Stimulated activated CD8-positive, alpha-beta memory T cell treated with anti-CD3 and anti-CD28 coated beads, Interleukin-7, amount 100 ng/mL, for 1 hour (primary cell): ENCODE measurements at places on chromosomes 13 and 19.

GRCh38 chr19:38949580-38950367 is 19.0 kb downstream of the MRPS12 start:
- peak; percentile 66 for DNase-seq

- no peak for DNase-seq
These were observed 113.2 kb upstream of the SOX21 start for GRCh38 chr13:94825507-94825906.

DNA sequence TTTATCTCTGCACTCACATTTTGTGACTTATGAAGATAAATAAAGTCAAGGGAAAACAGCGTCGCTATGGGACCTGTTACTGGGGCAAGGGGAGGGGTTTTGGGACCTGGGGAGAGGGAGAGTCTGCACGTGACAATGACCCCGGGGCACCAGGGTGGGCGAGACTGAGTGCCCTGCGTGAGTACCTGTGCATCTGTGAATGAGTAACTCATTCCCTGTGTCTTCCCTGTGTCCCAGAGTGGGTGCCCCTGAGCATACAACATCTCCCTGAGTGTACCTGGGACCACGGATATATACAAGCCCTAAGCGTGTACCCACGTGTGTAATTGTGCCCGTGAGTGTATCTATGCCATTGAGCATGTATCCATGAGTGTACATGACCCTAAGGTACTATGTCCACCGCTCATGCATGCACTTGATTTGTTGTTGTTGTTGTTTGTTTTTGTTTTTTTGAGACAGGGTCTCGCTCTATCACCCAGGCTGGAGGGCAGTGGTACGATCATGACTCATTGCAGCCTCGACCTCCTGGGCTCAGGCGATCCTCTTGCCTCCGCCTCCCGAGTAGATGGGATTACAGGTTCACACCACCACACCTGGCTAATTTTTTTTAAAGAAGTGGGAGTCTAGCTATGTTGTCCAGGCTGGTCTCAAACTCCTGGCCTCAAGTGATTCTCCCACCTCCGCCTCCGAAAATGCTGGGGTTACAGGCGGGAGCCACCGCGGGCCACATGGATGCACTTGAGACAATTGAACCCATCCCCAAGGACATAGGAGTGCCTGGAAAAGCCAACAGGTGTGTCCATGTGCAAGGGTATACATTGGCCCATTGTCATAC is 645 bp upstream of the TRAPPC5 start:
- DNase-seq, result no peak

- no peak for DNase-seq
These were observed 2.6 kb upstream of the SLC5A5 start for GRCh38 chr19:17869114-17869608.

DNA sequence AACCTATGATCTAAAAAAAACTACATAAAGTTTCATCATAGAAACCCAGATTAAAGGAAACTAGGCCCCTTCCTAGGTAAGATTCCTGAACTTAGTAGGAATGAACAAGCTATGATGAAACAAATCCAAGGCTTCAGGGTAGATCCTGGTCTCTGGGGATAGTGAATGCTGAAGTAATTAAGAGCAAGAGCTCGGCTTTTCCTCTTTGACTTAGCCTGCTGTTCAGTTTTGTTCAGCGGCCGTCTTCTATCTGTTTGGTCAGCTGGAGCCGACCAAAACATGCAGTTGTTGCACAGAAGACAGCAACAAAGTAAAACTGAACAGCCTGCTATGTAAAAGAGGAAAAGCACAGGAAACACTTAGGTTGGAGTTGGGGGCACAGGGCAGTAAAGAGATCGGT is 44.1 kb upstream of the RFXAP start:
- DNase-seq, result no peak

DNA sequence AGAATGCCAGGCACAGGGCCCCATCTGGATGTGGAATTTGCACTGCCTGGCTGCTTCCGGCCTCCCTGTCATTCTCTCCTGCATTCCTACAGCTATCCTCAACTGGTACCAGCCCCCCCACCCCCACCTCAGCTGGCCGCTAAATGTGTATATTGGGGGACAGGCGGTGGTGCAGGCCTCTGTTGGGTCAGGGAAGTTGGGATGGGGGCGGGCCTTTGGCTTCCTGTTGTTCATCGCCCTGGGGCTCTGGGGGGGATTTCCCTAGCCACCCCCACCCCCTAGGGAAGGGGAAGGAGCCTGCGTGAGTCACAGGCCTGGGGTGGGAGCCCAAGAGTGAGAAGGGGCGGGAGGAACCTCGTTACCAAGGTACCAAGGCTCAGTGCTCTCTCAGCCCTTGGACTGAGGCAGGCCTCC is 10.6 kb downstream of the POU2F2 start:
- DNase-seq, result peak; percentile 56

DNA sequence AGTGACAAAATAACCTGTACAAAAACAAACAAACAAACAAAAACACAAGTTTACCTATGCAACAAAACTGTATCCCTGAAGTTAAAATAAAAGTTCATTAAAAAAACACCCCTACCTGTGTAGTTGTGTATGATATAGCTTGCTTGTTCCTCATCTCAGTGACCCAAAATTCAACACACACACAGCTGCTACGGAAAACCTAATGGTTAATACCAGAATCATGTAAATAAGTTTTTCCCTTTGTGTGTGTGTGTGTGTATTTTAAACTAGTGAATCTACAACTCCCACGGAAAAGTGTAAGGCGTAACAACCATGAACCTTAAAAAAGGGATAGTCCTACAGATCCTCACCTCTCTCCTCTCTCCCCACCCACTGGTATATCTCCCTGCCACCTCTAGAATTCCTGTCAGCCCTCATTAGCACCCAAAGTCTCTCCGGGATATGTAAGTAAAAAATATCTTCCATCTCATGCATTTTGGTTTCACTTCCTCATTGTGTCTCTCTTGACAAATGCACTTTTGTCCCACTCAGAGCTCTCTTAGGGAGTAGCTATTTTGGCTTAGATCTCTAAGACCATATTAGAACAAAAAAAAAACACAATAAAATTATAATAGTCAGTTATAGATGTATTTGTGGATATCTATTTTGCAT is 2236.5 kb downstream of the PCDH9 start:
- no peak for DNase-seq

DNA sequence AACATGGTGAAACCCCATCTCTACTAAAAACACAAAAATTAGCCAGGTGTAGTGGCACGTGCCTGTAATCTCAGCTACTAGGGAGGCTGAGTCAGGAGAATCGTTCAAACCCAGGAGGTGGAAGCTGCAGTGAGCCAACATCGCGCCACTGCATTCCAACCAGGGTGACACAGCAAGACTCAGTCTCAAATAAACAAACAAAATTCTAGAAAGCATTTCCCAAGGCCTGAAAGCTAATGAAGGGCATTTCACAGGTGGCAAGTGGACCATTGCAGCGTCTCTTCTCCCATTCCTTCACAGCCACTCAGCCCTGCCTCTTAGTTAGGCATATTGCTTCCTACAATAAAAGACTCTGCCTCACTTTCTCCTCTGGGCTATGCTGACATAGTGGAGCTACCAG is 13.5 kb upstream of the RXFP2 start:
- no peak for DNase-seq

GRCh38 chr13:64556376-64556775 is 2673.8 kb downstream of the PCDH9 start:
- DNase-seq, result no peak

GRCh38 chr13:113540523-113540922 is 44.0 kb upstream of the TFDP1 start:
- DNase-seq, result no peak

GRCh38 chr13:41552031-41552430 is 94.7 kb downstream of the RGCC start:
- DNase-seq, result no peak

DNA sequence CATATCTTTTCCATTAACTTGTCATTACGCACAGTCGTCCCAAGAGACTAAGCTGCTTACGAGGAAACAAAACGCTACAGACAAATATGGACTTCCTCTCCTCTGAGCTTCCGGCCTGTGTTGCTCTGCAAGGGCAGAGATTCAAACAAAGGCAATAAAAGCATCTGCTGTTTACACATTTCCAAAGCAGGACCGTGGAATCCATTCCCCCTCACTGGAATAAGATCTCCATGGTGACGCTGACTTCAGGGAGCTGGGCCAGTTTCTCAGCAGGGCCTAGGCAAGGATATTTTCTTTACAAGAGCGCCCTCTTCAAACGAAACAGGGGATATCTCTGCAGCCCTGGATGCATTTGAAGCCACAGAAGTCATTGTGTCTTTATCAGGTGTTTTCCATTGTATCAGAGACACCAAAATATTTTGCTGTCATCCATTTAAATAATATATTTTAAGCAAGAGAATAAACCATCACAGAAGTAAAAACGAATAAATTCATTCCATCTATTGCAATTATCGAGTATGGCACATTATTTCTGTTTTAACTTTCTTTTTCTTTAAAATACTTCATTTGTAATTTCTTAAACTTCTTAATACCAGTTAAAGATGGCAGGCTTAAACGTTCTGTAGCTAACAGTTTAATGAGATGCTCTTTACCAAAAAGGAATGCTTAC is 177.5 kb downstream of the DCLK1 start:
- DNase-seq, result no peak

- no peak for DNase-seq
These were observed 15.3 kb downstream of the LGALS16 start for GRCh38 chr19:39670998-39671397.

GRCh38 chr19:5907241-5907640 is 2.6 kb downstream of the VMAC start:
- no peak for DNase-seq

GRCh38 chr13:97023117-97023516 is 28.8 kb upstream of the OXGR1 start:
- DNase-seq, result no peak

DNA sequence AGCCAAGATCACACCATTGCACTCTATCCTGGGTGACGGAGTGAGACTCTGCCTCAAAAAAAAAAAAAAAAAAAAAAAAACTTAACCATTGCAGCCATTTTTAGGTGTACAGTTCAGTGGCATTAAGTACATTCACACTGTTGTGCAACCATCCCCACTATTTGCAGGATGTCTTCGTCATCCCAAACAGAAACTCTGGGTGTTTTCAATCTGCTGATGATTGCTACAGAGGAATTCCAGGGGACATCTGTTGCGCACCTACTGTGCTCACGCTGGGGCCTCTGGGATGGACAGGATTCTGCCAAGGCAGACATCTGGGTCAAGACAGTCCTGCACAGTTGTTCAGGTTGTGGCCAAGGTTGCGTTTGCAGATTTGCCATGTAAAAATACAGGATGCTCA is 2.4 kb upstream of the APOC4 start:
- DNase-seq, result no peak

- DNase-seq, result no peak
These were observed 184.6 kb upstream of the IRS2 start for GRCh38 chr13:109971006-109971405.

GRCh38 chr13:33271759-33272158 is 13.8 kb downstream of the STARD13 start:
- no peak for DNase-seq

- no peak for DNase-seq
These were observed 10.2 kb downstream of the C19orf25 start for GRCh38 chr19:1468821-1469254.

GRCh38 chr13:109787135-109787954 is 962 bp upstream of the IRS2 start:
- DNase-seq, result no peak

DNA sequence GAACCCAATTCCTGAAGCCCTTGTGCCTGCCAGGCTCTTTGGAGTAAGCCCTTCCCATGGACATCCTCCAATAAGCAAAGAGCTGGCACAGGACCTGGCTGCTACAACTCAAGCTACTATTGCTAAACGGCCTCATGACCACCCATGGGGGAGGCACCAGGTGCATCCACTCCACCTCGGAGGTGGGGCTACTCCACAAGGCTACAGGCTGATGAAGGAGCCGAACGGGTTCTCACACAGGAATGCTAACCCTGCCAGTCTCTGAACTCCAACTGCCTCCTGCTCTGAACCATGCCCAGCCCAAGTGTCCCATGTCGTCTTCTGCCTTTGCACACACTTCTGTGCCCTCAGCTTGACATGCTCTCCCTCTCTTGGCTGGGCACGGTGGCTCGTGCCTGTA is 10.0 kb downstream of the SYMPK start:
- no peak for DNase-seq

GRCh38 chr19:4693471-4694121 is 23.5 kb upstream of the MYDGF start:
- no peak for DNase-seq

DNA sequence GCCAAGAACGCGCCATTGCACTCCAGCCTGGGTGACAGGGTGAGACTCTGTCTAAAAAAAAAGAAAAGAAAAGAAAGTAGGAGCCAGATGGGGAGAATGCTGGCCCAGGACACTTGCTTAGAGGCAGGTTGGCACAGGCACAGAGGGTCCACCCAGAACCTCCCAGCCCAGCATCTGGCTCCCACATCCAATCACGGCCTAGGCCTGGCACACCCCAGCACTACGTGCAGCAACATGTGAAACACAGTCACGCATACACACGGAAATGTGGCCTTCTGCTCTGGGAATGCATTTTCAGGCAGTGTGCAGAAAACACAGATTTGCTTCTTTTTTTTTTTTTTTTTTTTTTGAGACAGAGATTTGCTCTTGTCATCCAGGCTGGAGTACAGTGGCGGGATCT is 20.9 kb upstream of the FOSB start:
- DNase-seq, result no peak

DNA sequence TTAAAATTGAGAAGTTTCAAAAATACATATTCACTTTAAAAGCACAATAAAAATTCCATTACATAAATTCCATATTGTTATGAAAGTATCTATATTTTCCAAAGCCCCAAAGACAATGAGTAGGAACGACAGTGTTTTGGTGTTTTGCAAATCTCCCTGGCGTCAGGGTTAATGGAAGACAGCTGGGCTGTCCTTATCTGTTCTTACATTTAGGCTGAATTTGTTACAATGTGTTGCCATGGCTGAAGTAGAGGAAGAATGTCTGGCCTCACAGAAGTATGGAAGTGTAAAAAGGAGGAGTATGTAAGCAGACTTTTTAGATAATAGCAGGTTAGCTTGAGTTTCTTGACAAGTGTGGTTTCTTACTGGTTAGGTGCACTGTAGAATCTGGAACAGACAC is 124.4 kb upstream of the SPATA13 start:
- DNase-seq, result no peak

GRCh38 chr19:31946491-31946890 is 398.9 kb upstream of the ZNF507 start:
- DNase-seq, result no peak
